IPS DF 6.9 (cell line): ENCODE measurements at places on chromosomes 4 and X.

GRCh38 chr4:86403575-86403974, 43.7 kb upstream of the MAPK10 start:
- DNase-seq: no peak

DNA sequence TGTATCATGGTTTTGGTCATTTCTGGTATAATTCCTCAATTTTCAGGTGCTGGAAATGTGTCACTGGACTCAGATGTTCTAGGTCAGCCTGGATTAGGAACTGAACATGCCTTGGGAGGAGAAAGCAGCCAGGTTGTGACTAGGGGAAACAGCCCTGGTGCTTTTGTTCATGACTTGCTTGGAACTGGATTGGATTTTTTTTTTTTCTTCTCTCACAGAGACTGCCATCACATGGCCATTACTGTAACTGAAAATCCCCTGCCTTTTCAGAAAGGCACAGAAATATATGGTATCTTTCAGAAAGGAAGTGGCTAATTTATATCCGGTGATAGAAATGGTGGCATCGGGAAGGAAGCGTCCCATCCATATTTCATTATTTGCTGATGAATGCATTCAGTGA, 34.6 kb downstream of the SEPTIN11 start:
- no peak for DNase-seq

DNA sequence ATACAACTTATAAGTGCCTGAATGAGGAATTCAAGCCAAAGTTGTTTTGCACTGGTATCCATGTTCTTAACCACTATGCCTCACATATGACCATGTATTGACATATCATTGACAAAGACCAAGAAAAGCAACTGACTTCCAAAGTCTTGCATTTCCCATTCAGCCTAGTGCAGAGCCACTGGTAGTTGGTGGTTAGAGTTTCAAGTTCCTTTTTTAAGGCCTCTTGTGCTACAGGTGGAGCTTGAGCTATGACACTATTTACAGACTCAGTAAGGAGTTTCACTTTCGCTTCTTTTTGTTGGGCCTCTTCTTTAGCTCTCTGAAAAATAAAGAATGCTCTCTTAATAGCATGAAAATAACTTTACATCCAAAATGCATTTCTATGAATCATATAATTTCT, 763.0 kb downstream of the DMD start:
- no peak for DNase-seq

GRCh38 chr4:6896035-6896434, 13.6 kb upstream of the TBC1D14 start:
- DNase-seq: no peak

DNA sequence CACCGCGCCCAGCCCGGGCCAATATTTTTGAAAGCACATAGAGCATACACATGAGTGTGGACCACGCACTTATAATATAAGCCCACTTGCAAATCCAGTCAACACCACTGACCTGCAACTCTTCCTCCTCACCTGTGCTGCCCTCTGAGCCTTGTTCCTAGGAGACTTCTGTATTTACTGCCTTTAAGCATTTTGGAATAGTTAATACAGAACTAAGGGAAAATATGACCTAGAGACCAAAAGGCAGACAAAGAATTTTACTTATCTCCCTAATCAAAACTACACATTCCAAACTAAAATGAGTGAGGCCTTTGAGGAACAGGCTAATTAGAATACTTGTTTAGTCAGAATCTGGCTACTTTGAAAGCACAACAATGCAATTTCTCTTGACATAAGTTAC, 89.1 kb downstream of the RELL1 start:
- no peak for DNase-seq

GRCh38 chrX:118594697-118595420, 99.2 kb downstream of the DOCK11 start:
- no peak for DNase-seq

DNA sequence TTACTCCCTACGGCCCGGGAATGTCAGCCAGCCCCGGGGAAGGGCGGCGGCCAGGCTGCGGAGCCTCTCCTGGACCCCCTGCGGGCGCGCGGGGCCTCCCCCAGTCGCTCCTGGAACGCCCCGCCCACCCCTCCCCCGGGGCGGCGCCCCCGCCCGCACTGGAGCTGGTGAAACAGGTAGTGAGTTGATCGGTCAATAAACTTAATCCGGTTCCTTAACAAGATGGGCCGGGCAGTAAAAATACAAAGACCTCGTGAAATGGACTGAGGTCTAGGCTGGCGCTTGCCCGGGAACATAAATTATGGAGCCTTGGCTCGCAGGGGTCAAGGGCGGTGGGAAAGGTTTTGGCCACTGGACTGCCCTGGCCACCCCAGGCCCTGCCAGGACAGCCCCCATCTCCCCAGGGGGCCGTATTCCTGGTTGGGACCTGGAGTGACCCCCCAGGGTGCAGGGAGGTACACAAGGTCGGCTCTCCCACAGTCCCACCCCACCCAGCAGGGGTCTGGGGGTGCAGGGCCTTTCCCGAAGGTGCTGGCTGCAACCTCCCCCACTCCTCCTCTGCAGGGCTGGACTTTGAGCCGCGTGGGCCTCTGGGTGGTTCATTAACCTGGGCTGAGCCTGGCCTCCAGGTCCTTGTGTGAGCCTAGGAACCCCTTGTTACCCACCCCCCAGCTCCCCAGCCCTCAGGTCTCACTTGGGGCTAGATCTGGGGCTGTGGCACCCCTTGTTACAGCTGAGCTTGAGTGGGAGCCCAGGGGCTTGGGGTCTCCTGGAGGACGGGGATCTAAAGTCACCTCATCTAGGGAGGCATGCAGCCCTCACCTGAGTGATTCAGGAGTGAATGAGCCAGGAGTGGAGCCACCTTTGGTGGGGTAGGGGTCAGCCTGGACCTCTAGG, 2.5 kb downstream of the FGFR3 start:
- DNase-seq: no peak

DNA sequence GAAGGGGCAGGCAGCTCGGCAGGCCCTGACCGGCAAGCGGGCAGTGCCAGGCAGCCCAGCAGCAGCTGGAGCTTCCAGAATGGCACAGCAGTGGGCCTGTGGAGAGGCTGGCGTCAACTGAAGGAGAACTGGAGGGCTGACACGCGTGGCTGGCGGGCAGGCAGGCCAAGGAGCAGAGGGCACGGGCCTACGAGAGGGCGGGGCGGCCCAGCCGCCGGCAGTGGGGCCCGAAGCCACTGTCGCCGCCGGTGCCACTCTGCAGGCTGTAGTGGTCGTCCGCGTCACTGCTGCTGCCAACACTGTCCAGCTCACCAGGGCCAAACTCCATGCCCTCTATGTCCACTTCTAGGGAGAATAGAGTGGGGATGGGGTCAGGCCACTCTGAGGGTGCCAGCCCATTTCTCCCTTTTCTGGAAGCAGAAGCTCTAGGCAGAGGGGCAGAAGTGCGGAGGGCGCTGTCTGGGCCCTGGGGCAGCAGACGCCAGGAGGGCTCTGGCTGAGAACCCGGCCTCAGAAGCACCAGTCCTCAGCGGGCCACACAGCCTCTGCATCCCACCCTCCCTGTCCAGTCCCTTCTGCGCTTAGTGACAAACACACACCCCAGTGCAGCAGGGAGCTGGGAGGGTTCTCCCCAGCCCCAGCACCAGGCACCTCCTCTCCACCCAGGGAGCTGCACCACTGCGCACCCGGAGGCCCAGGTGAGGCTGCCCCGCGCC, 8.6 kb upstream of the HAUS3 start:
- DNase-seq: no peak

- no peak for DNase-seq
Measured at GRCh38 chr4:15968551-15969300, 5.8 kb upstream of the FGFBP2 start.

DNA sequence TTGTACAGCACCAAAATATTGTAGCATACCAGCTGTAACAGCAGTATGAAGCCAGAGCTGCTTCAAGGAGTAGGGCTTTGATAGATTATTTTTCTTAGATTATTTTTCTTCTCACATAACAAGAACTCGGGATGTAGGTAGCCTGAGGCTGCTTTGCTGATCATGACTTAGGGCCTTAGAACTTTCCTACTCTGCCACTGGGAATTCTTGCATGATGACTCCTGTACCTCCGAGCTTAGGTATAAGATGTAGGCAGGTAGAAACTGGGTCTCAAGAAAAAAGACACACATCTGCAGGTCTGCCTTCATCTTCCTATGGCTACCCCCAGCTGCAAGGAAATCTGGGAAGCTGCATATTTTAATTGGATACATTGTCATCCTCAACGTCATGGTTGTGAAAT, 115.9 kb upstream of the PNPLA4 start:
- no peak for DNase-seq

GRCh38 chrX:12704706-12705105, 86.5 kb upstream of the PRPS2 start:
- no peak for DNase-seq

DNA sequence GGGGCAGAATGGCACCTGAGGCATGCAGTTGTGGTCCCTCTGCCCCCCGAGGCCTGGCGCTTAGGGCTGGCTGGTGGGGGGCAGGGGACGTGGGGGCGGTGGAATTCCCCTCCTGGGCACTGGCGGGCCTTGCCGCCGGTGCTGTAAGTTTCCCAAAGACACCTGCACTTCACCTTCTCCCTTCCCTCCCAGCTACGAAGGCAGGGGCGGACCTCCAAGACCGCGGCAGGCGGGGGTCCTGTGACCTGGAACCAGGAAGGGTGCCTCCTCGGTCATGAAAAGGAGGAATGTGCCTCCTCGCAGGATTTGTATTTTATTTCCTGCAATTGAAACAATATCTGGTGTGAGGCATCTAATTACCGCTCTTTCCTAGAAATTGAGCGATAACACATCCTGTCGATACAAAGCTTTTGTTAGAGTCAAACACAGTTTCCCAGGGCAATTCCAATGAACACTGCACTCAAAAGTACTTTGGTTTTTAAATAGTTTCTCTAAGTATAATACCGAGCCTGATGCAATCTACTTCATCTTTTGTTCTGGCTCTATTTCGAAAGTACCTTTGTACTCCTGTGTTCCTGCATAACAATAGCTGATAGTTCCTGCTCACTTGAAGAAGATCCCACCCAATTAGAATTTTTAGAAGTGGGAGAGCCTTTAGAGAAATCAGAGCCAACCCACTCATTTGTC, 12.3 kb upstream of the ADRA2C start:
- DNase-seq: no peak

- DNase-seq: no peak
Measured at GRCh38 chrX:115713460-115713859, 152.5 kb downstream of the PLS3 start.

GRCh38 chr4:7051144-7051495, 7.9 kb downstream of the TADA2B start:
- DNase-seq: no peak

DNA sequence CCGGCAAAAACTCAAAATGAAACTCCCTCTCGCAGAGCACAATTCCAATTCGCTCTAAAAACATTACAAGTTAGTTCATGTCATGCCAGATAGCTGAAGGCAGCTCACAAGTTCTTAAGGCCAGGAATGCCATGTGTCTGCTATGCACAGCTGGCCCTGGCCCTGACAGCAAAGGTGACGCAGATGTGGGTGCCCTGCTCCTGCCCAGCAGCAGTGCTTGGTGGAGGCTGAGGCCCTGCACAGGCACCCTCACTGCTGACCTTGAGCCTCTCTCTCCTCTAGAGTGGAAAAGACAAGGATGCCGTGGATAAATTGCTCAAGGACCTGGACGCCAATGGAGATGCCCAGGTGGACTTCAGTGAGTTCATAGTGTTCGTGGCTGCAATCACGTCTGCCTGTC, 2.9 kb downstream of the S100P start:
- no peak for DNase-seq

DNA sequence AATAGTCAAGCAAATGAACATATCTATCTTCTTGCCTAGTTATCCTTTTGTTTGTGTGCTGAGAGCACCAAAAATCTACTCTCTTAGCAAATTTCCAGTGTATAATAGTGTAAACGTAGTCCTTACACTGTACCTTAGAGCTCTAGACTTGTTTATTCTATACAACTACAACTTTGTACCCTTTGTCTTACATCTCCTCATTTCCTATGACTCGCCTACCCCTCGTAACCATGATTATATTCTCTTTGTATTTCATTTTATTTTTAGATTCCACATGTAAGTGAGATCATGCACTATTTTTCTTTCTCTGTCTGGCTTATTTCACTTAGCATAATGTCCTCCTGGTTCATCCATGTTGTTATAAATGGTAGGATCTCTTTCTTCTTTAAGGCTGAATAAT, 37.6 kb downstream of the MAGEB5 start:
- DNase-seq: no peak

GRCh38 chr4:121684561-121684960, 12.2 kb downstream of the ANXA5 start:
- no peak for DNase-seq

DNA sequence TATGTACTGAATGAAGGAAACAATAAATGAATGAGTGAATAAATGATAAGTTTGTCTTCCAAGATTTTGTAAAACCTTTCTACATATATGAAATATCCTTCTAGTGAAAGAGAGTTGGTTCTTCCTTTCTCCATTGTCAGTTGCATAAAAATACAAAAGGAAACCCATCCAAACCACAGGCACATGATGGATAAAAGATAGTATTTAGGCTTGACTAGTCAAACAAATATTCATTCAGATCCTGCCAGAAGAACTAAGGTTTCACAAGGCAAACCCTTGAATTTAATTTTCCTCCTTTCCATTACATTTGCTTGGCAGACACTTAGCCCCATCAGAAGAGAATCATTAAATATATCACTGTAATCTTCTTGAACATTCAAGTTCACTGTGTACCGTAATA, 208.4 kb downstream of the COL25A1 start:
- no peak for DNase-seq

DNA sequence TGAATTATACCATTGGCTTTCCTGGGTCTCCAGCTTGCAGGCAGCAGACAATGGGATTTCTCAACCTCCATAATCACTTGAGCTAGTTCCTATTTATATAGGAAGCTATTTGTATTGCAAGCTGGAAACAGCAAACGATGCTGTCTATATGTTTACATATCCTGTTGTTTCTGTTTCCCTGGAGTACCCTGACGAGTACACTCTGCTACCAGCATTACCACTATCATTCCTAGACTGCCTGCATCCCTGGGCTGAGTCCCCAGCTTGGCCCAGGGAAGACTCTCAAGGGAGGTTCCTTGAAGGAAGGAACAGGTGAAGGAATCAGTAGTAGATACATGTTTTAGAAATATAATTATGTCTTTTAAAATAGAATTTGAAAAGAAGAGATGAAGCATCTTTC, 81.4 kb downstream of the EVC2 start:
- DNase-seq: no peak

GRCh38 chr4:100834616-100835015, 316.8 kb upstream of the EMCN start:
- no peak for DNase-seq
